Stimulated activated CD8-positive, alpha-beta memory T cell treated with anti-CD3 and anti-CD28 coated beads, Interleukin-4, amount 100 ng/mL, for 1 hour (primary cell): ENCODE measurements at places on chromosomes 5 and 9.

DNA sequence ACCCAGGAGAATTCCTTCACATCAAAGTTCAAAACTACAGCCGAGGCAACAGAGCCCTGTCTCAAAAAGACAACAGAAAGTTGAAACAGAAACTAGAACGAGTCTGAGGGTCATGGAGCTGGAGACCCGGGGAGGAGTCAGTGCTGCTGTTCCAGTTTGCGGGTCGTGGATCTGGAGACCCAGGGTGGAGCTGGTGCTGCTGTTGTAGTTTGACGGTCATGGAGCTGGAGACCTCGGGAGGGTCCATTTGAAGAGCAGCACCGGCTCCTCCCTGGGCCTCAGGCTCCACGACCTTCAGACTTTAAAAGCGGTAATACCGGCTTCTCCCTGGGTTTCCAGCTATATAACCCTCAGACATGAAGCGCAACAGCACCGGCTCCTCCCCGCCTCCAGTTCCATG lies 13.0 kb upstream of the LCN15 start:
- no peak for DNase-seq

DNA sequence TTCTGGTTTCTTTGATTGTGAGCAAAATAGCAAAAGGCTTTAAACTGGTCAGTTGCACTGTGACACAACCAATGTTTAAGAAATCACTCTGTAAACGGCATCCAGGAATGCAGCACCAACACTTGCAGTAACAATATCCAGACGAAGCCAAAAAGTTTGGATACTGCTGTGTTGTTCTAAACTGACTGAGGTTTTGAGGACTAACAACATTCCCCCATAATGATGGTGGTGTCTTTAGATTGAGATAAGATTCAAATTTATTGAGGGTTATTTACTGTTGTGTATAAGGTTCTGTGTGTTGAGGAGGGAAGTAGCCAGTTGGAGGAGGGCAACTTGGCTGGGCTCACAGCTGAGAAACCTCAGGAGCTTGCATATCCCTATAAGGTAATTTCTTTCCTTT lies 353.6 kb downstream of the BNC2 start:
- no peak for DNase-seq

DNA sequence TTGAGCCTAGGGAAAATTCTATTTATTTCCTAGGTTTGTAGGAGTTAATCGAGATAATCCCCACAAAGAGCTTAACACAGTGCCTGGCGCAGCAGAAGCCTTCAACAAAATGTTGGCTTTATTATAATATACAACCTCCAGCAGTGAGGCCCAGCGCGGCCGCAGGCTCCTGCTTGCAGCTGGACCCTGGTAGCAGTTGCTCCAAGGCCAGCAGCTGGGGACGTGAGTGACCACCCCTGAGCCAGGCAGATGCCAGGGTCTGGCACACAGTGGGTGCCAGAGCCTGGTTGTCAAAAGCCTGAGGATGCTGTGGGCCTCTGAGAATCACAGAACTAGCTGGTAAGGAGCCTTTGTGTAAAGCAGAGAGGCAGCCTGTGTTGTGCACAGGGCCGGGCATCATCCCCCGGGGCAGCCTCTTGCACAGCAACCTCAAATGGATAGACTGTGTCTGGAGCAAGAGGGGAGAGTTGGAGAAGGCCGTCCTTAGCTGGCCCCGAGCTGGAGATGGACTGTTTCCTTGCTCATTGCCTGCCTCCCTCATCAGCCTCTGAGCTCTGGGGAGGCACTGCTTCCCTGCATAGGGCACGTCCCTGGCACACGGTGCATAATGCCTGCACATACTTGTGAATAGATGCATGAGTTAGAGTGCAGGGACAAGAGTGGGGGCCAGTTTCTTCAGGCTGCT lies 17.3 kb downstream of the CSF1R start:
- no peak for DNase-seq

GRCh38 chr5:78971998-78972397 lies 13.1 kb downstream of the ARSB start:
- no peak for DNase-seq

- no peak for DNase-seq
Observed at GRCh38 chr5:138760448-138761110, 7.4 kb downstream of the CTNNA1 start.
